ENCODE measurements at places on chromosomes 1 and 21. TPM values are rescaled to one million over a fixed set of nuclear protein-coding genes. Genes with fewer than 3 reads are reported as not detected.

- peak; percentile 63 for DNase-seq
These were observed 13.8 kb upstream of the NASP start for GRCh38 chr1:45569962-45570581.

The PTTG1IP gene
- 213 TPM for polyA plus RNA-seq

DNA sequence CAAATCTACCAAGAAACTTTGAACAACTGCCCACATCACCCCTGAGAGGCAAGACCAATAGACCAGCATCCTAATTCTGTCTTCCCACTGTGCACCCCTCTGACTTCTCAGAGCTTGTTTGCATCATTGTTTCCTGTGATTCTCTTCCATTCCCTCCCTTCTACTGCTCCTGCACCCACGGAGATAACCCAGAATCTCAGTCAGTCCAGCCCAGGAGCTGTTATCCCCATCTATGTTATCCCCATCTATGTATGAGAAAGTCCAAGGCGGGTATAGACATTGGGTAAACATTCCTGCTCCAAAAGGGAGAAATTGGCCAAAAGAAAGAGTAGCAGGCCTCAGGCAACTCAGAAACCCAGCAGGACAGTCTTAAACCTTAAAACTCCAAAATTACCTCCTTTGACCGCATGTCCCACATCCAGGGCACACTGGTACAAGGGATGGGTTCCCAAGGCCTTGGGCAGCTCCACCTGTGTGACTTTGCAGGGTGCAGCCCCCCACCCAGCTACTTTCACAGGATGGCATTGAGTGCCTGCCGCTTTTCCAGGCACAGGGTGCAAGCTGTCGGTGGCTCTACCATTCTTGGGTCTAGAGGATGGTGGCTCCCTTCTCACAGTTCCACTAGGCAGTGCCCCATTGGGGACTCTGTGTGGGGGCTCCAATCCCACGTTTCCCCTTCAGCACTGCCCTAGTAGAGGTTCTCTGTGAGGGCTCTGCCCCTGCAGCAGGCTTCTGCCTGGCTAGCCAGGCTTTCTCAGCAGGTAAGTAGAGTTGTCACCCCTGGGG lies 414.8 kb downstream of the NPHP4 start:
- DNase-seq, result no peak

GRCh38 chr1:43883321-43883720 lies 50.3 kb upstream of the ARTN start:
- DNase-seq, result no peak

DNA sequence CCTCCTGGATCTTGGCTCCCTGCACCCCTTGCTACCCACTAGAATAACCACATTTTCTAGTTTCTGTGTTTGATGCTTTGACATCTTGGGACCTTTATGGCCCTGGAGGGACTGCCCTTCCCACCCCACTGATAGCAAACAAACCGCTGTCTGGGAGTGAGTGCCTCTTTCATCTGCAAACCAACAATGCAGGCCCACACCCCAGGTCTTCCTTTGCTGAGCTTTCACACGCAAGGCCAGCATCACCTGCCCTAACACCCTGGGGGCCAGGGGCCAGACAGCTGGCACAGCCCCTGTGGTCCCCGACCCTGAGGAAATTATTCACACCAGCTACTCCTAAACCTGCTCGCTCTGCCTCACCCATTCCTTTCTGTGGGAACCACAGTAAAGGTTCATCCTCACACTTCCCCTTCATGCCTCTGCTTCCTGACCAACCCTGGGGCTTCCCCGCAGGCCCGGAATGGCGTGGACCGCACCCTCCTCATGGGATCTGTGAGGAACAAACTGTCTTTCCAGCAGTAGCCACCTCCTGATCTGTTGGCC lies 15.4 kb downstream of the SLC2A7 start:
- DNase-seq, result peak; percentile 69
